Stimulated activated naive CD4-positive, alpha-beta T cell (primary cell): ENCODE measurements at places on chromosomes 3 and 15.

GRCh38 chr3:150905746-150906145 is 507 bp upstream of the MINDY4B start:
- DNase-seq = no peak

DNA sequence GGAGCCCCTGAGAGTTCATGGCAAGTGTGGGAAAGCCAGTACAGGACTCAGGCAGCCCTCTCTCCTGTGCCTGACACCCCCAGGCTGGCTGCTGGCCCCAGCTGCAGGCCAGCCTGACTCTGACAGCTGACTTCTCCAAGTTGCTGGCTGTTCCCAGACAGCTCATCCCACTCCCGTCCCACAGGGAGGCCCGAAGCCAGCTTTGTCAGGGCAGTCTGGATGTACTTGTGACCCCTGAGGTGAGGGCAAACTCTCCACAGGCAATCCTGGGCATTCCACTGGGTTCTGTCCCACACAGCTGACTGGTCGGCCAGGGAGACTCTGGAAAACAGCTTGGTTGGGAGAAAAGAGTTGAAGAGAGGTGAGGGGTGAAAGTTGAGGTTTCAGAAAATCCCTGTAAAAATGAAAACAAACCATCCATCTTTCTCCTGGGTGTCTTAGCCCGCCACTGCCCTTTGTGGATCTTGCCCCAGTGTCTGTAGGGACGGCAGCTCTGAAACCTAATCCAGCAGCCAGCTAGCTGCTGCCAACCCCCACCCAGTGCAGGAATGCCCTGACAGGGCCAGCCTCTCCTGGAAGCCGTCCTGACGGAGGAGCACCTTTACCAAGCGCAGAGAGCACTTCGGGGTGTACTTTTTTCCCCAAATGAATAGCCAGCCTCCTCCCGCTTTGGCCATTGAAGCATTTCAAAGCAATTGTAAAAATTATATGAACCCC is 87.9 kb downstream of the DNAJB8 start:
- DNase-seq = no peak

- DNase-seq = no peak
These were observed 1.5 kb downstream of the TMEM44 start for GRCh38 chr3:194631696-194632095.

DNA sequence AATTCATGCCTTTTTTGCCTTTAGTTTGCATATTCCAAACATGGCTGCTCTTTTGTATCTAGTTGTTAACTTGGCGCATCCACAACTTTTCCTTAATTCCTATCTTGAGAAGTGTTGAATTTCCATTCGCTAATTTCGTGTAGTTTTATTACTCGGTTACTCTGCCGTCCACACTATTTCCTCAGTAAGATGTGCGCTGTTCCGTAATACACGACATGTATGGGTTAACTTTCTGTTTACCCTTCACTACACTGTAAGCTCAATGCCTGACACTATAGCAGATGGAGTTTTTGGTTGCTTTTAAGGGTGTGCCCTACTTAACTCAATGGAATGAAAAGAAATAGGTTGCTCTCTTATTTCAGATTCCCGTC is 724 bp downstream of the RPSA start:
- DNase-seq = no peak

- DNase-seq = no peak
These were observed 135.2 kb downstream of the VGLL4 start for GRCh38 chr3:11508346-11509172.

- DNase-seq = no peak
These were observed 343.2 kb downstream of the UNC13C start for GRCh38 chr15:54321426-54321825.

DNA sequence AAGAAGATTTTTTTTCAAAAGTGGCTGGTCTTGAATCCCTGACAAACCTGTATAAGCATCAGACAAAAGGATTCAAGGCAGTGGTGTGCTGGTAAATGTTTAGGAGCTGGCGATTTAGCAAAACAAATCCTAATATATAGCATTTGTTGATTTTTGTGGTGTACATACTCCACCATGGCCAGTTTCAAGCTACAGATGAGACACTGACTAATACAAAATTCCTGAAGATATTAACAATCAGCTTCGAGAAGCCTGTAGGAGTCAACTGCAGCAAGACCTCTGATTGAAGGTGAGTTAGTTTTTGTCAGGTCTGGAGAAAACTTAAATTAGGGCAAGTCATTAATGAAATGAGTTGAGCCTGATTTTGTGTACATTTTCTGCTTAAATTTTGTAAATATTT is 6.7 kb downstream of the STRIT1 start:
- DNase-seq = no peak

DNA sequence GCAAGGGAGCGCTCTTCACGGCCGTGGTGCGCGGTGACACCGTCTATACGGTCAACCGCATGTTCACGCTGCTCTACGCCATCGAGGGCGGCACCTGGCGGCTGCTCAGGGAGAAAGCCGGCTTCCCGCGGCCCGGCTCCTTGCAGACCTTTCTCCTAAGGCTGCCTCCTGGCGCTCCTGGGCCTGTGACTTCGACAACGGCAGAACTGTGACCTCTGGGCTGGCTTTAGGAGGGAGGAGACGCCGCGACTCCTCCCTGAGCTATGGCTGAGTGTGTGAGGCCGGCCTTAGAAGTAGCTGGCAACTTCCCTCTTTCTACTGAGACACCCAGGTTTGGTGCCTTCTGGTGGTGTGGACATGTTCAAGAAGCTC is 1.4 kb downstream of the KBTBD13 start:
- DNase-seq = peak; percentile 12
